ENCODE measurements at places on chromosomes 6 and 20. TPM values are rescaled to one million over a fixed set of nuclear protein-coding genes. Genes with fewer than 3 reads are reported as not detected.

CDH26 gene
- 0.43 TPM for total RNA-seq

DNA sequence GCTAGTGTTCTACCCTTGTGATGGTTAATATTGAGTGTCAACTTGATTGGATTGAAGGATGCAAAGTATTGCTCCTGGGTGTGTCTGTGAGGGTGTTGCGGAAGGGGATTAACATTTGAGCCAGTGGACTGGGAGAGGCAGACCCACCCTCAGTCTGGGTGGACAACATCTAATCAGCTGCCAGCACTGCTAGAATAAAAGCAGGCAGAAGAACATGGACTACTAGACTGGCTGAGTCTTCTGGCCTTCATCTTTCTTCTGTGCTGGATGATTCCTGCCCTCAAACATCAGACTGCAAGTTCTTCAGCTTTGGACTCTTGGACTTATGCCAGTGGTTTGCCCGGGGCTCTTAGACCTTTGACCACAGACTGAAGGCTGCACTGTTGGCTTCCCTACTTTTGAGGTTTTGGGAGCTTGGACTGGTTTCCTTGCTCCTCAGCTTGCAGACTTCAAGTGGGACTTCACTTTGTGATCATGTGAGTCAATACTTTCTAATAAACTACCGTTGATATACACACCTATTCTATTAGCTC, 50.1 kb downstream of the SDHAF4 start:
- DNase-seq: no peak
- H3K27ac ChIP-seq: no peak overlapping the region
- H3K36me3 ChIP-seq: no peaks in the 10 kb centered on the region
- H3K27me3 ChIP-seq: no peaks in the 10 kb centered on the region

ZNF334 gene
- 1.3 TPM for total RNA-seq

SASH1 gene
- total RNA-seq: 39.0 TPM

PTK7 gene
- total RNA-seq: 12.7 TPM

- no peak overlapping the region for H3K27ac ChIP-seq
- H3K27me3 ChIP-seq: no peaks in the 10 kb centered on the region
- DNase-seq: no peak
- no peak overlapping the region for H3K4me3 ChIP-seq
- H3K4me1 ChIP-seq: peaks cover 15% of the 10 kb centered on the region
- H3K36me3 ChIP-seq: no peaks in the 10 kb centered on the region
Observed at GRCh38 chr6:81401970-81402690, 350.4 kb downstream of the TENT5A start.

Measured in right atrium auricular region (tissue), 2 donors.